ENCODE measurements at places on chromosomes 7 and 10. TPM values are rescaled to one million over a fixed set of nuclear protein-coding genes. Genes with fewer than 3 reads are reported as not detected.

DNA sequence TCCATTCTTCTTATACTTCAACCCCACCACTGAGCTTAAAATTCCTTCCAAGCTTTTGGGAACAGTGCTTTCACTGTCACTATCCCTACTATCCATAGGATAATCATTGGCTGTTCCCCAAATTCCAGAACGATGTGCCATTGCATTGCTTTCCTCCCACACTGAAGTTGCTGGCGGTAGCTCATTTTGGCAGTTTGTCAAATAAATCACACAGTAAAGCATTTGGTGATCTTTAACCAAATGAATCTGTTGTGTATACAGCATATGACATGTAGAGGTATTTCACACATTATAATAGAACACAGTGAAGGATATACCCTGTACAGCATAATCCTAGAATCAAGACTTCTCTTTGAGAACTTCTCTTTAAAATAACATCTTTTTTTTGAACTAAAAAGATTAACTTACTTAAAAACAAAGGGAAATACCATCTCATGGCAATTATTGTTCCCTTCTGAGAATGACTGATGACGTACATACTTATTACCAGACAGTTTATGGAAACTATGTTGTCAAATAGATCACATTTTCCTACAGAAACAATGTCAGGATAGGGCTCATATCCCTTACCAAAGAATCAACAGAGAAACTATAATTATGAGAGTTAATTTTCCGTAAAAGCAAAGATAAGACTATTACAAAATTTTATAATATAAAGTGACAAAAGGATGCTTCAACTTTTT lies 93.6 kb downstream of the CTNNA3 start:
- DNase-seq = peak; percentile 41

Gene MRPL32
- total RNA-seq = 74.2 TPM

- DNase-seq = no peak
These were observed 48.9 kb downstream of the TMEM178B start for GRCh38 chr7:141122736-141123135.

GRCh38 chr10:128047351-128047750 lies 78.9 kb downstream of the MKI67 start:
- peak; percentile 87 for DNase-seq
